Brain microvascular endothelial cell (primary cell): ENCODE measurements at places on chromosomes 3 and 15.

GRCh38 chr3:2861920-2862319 lies 248.3 kb downstream of the IL5RA start:
- no peak for DNase-seq

DNA sequence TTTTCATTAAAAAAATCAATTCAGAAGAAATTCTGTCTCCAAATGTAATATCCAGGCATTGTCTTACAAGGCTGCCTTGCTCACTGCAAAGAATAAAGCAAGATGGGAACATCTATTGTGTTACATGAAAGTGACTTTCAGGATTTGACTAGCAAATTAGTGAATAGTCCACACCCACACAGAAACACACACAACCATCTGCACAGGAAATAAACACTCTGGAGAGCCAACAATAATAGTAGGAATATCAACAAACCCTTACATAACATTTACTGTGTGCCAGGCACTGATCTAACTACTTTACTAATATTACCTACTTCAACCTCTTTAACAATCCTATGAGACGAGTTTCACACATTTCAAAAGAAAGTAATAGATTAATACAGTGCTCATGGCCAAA lies 28.9 kb upstream of the ZNF385D start:
- no peak for DNase-seq

DNA sequence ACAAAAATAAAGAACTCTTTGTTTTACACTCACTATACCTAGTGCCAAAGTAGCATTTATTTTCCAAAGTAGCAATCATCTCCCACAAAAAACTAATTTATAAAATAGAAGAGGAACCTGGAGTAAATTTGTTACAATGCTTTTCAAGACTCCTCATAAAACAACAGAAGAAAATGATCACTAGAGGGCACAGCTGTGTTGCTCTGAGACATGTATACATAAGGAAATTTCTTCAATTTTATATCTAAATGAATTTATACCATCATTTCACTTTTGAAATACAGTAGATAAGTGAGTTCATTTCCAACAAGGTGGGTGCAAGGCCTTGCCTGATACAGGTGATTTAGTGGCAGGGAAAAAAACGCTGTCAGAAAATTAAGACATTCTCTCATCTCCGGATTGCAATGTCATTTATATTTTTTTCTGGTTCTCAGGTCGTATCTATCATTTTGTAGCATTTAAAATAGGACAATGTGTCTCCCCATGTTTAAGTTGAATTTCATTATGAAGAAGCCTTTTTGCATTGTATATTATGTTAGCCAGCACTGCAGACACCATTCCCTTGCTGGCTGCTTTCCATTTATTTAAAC lies 25.3 kb upstream of the ARHGEF26 start:
- DNase-seq: peak; percentile 20

DNA sequence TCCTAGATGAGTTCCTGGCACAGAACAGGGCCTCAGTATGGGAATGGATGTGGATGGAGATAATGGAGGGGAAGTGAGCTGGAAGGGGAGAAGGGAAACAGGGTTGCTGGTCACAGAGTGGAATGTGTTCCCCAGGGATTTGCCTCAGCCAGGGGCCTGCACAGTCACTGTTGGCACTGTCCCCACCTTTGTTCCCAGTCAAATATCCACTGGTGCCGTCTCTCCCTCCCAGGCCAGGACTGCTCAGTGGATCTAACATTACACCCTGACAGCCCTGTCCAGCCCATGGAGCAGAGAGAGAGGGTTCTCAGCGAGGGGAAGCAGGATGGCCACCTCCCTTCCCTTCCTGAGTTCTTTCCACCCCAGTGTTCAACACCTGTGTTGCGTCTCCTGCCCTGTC lies 1.5 kb upstream of the PPP1R2 start:
- no peak for DNase-seq

DNA sequence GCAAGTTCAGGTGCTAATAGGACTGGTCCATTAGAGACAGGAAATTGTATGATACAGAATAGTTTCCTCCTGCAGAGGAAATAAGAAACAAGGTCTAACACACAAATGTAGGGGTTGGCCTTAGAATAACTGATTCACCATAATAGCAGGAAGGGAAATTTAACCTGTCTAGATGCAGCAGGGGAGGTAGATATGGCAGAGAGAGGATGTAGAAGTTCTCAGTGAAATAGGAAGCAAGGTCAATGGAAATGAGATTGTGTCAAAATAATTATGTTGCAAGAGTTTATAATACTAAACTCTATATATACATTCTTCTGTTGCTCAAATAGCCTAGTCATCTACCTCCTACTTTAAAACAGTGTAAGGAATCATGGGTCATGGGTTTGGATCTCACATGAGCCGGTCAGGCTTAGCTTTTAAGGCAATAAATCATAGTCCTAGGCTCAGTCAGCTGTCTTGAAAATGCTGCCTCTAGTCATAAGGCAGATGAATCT lies 17.0 kb downstream of the BCL2A1 start:
- DNase-seq: no peak

DNA sequence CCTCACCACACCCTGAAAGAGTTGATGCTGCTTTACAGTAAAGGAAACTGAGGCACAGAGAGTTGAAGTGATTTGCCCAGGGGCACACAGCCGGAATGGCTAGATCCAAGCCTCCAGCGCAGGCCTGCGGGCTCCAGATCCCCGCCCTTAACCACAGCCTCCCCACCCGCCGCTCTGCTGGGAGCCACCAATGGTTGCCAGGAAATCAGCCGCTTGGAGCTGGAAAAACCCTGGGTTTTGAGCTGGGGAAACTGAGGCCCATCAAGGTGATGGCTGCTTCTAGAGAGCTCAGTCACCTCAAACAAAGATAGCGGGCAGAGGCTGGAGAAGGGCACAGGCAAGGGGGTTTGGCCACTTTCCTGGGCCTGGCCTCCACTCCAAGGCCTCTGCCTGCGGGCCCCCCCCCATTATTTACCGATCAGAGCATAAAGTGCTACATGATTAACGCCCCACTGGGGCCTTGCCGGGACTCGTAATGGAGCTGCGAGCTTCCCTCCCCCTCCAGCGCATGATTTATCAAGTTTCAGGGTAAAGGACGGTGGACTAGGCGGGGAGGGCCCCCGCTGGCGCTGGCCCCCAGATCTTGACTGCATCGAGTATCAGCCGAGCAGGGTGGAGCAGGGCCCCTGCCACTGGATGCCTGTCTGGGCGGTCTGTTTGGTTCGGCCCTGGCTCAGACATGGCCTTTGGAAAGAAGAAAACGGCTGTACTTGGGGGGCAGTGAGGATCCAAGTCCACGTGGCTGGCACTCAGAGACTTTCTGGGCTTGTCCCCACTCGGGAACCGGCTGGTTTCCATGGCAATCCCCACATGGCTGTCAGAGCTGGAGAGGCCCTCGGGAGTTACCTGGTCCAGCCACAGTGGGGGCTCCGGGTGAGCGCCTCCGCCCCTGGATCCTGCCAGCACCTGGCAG lies 9.1 kb downstream of the PLXND1 start:
- peak; percentile 55 for DNase-seq
